ENCODE measurements at places on chromosomes 2 and 18. TPM values are rescaled to one million over a fixed set of nuclear protein-coding genes. Genes with fewer than 3 reads are reported as not detected.

SEMA4C gene
- total RNA-seq, result 6.3 TPM

SNED1 gene
- total RNA-seq, result 1.9 TPM

GRCh38 chr2:74080346-74080745, 67.4 kb downstream of the BOLA3 start:
- DNase-seq, result no peak

- no peak for DNase-seq
These were observed 6.1 kb downstream of the CTDSP1 start for GRCh38 chr2:218405746-218406208.

GRCh38 chr18:63192885-63193349, 126.7 kb downstream of the BCL2 start:
- no peak for DNase-seq

SAG gene
- total RNA-seq, result not detected

GRCh38 chr2:151774506-151774905, 40.2 kb upstream of the NEB start:
- no peak for DNase-seq

GRCh38 chr18:75871596-75871995, 444.1 kb upstream of the SMIM21 start:
- DNase-seq, result no peak

DNA sequence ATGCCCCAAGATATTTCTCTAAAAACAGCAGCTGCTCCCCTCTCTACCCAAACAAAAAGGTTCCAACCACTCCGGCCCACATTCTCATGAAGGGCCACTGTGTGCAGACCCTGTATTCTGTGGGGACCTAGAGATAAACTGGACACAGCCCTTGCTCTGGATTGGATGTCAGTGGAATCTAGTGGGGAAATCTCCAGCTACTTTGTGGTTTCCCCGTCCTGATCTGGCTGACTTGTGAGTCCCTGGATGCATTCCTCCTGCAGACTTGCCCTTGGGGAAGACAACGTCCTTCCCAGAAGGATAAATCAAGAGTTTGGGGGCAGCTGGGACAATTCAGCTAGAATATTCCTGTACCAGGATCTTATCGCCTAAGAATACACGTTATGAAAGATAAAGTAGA, 151.1 kb downstream of the FSHR start:
- DNase-seq, result no peak

DNA sequence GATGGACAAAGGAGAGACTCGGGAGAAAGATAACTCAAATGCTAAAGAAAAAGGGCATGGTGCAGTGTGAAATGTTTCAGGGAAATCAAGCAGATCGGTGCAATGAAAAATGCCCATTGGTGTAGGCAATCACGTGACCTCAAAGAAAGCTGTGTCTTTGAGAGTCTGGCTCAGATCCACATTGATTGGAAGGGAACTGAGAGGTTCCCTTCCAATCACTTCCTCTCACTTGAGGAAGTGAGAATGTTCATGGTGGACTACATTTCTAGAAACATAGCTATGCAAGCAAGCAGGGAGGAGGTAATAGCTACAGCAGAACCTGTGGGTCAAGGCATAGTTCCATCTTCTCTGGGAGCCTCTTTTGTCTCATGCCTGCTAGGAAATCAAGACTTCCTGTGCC, 187.4 kb downstream of the LPIN1 start:
- peak; percentile 63 for DNase-seq

DNA sequence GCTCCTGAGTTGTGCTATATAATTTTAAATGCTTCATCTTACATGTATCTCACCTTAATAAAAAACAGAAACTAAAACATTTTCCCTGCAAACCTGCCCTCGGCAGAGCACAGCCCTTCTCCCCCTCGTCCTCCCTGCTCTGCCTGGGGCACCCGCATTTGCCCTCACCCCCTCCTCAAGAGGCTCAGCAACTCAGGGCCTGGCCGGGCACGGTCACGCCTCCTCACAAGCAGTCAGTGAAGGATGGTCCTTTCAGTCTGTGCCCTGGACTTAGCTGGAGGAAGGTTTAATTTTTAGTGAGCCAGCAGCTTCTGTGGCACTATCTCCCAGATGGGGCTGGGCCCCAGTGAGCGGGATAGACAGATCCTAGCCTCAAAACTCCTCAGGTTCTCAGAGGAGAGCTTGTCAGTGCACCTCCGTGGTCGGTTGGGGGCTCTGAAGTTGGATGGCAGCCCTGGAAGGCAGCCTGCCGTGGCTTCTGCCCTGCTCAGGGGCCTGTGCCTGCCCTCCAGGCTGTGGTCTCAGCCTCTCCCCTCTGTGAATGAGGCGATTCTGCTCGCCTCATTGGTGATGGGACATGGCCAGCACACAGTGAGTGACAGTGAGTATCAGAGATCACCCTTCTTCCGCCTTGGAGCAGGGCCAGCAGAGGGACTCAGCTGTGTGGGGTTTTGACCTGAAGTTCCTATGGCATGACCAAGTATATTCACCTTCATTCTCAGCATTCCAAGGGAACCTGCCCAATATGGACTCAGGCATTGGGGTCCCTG, 56.3 kb upstream of the AFF3 start:
- no peak for DNase-seq

DNA sequence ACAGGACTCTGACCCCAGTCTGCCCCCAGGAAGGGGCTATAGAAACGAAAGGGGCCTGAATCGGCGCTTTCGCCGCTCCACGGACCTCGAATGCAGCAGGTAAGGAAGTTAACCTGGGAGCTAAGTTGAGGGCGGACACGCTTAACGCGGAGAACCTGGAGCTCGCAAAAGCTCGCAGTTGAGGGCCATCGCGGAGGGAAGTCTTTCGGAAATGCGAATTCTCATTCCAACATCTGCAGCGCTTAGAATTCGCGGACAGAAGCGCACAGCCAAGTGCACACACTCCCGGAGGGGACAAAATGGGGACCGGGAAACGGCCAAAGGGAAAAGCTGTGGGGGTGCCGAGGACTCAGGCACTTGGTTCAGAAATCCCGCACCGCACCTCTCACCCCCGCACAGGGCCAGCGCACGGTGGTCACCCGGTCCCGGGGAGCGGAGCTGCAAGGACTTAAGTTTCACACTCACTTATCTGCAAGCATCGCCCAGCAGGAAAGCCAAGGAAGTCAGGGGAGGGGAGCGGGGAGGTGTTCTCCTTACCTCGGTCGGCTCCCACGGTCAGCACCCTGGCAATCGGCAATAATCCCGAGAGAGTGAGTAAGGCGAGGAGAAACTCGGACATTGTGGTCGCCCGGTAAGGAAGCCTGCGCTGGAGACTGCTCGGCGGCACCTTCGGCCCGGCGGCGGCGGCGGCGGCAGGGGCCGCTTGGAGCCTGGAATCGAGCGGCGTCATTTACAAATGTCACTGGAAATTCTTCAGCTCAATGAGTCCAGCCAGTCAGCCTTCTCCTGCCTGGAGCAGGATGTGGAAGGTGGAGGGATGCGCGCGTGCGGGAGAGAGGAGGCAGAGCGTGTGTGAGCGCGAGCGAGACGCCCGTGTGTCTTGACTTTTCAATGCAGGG, 456 bp downstream of the LRP1B start:
- DNase-seq, result no peak

GRCh38 chr2:8329660-8330622, 351.9 kb upstream of the ID2 start:
- DNase-seq, result no peak

RRM2 gene
- total RNA-seq, result 24.8 TPM

DNA sequence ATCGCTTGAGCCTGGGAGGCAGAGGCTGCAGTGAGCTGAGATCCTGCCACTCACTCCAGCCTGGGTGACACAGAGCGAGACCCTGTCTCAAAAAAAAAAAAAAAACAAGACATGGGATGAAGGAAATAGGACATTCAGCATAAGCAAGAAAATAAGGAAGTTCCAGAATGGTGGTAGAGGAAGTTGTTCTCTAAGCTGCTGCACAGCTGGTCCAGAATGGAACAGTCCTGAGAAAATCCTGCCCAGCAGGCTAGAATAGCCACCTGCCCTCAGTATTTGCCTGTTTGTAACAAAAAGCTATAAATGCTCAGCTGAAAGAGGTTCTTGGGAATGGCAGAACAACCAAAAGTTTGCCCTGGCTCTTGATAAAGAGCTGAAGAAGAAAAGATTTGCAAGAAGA, 11.1 kb upstream of the MAPRE3 start:
- no peak for DNase-seq

DNA sequence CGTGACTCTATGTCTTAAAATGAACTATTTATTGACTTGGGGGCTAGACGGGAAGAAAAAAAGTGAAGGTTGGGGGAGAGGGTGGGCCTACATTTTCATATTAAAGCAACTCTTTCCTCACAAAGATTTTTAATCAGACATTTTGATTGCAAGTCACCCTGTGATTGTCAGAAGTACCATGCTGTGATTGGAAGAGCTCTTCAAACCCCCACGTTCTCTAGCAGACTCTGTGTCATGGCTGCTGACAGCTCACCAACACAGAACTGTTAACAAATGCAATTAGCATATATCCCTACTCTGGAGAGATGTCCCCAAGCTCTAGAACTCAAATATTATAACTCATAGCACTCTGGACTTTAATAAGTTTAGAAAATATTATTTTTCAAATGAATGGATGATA, 428.4 kb upstream of the DCC start:
- DNase-seq, result no peak

GRCh38 chr2:150618245-150618895, 130.9 kb upstream of the RND3 start:
- DNase-seq, result no peak

- DNase-seq, result no peak
These were observed 29.9 kb downstream of the PTPN18 start for GRCh38 chr2:130385709-130386108.

MYOM1 gene
- total RNA-seq, result not detected

DNA sequence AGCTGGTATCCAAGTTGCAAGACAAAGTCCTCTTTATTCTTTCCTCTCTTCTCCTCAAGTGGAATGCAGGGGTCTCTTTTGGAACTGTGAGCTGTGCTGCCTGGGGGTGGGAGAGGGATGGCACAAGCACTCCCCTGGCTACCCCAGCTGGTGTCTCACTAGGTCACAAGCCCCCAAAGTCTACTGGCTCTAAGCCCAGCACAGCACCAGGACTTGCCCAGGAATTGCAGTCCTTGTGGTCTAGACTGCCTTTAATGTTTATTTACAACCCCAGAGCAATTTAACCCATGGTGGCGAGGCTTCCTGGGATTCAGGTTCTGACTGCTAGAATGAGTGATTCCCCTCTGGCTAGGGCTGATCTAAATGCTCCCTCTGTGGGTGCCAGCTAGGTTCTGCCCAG, 199.0 kb upstream of the STK17B start:
- no peak for DNase-seq

DNA sequence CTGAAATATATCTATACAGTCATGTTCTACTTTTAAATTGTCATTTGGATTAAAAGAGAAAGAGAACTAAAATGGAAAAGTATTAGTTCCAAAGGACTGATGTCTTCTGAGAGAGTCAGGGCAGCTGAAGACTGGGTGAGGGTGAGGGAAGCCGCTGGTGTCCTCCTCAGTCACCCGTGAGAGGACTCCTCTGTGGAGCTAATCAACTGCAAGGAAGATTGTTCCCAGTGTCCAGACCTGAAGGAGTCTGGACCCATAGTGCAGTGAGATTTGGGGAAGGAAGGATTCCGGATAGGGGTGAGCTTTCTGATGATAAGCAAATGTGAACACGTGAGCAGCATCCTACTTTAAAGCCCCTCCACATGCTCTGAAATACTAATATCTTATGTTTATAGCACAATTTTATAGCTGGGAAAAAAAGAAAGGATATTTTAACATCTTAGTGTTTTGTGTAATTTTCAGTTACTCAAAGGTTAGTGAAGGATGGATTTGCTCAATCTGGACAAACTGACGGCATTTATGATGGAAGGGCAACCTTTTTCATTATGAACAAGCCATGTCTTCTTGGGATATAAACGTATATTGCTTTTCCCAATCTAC, 134.5 kb upstream of the TTC39C start:
- no peak for DNase-seq

DNA sequence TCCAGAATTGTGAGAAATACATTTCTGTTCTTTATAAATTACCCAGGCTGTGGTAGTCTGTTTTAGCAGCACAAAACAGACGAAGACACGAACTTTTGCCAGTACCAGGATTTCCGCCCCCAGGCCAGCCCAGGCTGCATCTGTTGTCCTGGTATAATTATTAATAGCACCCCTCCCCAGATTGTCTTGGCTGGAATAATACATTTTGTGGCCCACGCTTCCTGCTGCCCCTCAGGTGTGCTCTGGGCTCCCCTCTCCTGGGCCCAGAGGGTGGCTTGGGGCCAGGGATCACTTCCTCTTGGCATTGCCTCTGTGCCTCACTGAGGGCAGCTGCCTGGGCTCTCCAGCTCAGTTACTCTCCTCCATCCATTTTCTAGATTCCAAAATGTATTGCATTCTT, 102.1 kb upstream of the HS6ST1 start:
- no peak for DNase-seq

DNA sequence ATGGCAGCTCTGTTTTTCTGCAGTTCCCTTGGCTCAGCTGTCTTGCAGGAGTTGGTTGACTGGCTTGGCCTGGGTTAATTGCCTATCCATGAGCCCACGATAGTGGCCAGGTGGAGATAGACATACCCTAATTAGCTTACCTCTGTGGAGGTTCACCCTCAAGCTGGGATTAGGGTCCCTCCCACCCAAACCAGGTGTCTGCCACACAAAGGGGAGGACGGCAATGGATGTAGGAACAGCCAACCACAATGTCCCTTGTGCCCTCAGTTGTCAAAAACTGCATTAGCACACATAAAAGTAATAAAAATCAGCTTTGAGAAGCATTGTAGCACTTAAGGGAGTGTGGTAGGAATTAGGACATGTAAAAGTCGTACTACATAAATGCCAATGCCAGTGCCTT, 4.2 kb downstream of the CYP27A1 start:
- DNase-seq, result no peak

DNA sequence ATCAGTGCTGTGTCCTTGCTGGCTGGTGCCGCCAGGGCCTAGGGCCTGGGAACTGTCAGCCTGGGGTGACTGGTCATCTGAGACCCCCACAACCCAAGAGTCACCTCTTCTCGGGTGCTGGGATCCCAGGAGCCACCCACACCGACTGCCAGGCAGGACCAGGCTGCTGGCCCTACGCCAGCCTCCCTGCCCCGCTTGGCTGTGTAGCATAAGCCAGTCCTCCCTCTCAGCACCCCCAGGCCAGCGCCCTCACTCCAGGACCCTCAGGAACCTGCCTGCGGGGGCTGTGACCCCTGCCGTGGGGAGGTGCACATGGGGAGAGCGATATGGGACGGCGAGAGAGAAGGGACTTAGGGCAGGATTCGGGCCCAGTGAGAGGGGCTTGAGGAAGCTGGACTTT, 9.5 kb downstream of the ARHGEF4 start:
- DNase-seq, result no peak
